Hematopoietic multipotent progenitor cell treated with erythropoietin and hydrocortisone succinate and interleukin-3 and kit ligand, for 15 days (in vitro differentiated cells): ENCODE measurements at places on chromosomes 6 and 20.

- DNase-seq, result no peak
Observed at GRCh38 chr6:110828396-110828795, 13.1 kb upstream of the CDK19 start.

DNA sequence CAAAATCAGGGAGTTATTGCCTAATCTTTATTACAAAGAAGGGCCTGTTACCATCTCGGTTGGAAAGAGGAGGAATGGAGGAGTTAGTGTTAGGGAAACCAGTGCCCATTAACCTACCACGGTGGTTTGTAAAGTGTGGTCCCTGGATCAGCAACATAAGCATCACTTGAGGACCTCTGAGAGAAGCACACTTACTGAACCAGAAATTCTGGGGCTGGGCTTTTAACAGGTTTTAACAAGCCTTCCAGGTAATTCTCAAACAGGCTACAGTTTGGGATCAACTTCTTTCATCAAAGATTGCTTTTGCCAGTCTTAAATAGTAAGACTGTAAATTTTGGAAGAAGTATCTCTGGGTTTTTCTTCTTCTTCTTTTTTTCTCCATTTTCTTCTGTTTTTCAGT, 329.5 kb upstream of the JAG1 start:
- DNase-seq, result no peak

- no peak for DNase-seq
Observed at GRCh38 chr20:21577551-21577950, 63.7 kb upstream of the NKX2-2 start.

- no peak for DNase-seq
Observed at GRCh38 chr6:55568808-55569439, 10.1 kb downstream of the HMGCLL1 start.

GRCh38 chr6:152273638-152274037, 363.5 kb downstream of the SYNE1 start:
- no peak for DNase-seq

DNA sequence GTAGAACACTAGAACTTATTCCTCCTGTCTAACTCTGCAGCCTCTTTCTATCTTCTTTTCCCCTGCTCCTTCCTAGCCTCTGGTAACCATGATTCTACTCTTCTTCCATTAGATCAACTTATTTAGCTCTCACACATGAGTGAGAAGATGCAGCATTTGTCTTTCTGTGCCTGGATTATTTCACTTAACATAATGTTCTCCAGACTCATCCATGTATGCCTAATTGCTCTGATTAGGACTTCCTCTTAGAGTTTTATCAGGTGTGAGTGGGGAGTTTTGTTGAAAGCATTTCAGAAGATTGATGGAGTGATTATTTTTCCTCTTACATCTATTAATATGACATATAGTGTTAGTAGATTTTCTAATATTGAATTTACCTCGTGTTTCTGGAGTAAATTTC, 140.4 kb downstream of the CDKAL1 start:
- no peak for DNase-seq

GRCh38 chr6:143961066-143961465, 47.0 kb downstream of the PLAGL1 start:
- no peak for DNase-seq

DNA sequence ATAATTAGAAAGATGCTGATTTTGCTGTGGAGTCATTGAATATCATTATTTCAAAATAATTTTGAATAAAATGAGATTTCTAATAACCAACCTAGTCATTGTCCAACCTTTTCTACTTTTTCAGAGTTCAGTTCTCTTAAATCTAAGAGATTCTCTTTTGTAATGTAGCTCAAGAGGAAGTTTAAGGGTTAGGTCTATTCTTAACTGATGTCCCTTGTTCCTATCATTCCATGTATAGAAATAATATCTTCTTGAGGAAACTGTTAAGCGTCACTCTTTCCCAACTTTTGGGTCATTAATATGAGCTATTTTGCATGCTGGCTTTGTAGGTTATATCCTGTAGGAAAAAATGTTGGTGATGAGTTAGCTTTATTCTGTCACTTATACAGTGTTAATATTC, 27.0 kb downstream of the RNF144B start:
- DNase-seq, result no peak

GRCh38 chr6:35305117-35305516, 7.5 kb downstream of the DEF6 start:
- no peak for DNase-seq

- DNase-seq, result no peak
Observed at GRCh38 chr20:51985013-51985415, 182.7 kb upstream of the SALL4 start.

DNA sequence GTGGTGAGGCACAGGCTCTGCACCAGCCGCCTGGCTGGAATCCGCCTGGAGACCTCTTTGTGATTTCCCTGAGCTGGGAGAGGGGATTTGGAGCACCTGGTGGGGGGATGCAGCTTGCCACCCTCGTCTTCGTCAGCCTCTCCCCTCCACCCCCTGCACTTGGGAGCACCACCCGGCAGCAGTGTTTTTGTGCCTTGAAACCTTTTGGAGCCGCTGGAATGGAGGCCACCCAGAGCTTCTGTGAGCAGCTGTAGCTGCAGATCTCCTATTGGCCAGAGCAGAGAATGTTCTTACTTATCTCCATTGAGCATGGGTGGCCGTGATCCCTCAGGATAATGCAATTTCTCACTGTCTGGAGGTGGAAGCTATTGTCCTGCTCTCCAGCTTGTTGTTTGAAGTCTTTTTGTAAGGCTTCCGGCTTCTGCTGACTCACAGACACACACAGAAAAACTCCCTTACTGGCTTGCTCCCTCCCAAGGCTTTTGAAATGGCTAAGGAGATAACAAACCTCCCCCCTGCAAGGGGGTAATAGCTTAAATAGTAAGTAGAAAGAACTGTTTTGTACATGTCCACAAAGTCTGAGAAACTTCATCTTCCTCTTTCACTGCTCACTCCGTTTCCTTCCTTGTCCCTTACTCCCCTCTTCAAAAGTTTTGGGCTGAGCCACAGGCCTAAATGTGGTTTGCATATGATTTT, 271.2 kb downstream of the PRL start:
- no peak for DNase-seq

- DNase-seq, result no peak
Observed at GRCh38 chr6:33418690-33419291, 884 bp upstream of the CUTA start.

DNA sequence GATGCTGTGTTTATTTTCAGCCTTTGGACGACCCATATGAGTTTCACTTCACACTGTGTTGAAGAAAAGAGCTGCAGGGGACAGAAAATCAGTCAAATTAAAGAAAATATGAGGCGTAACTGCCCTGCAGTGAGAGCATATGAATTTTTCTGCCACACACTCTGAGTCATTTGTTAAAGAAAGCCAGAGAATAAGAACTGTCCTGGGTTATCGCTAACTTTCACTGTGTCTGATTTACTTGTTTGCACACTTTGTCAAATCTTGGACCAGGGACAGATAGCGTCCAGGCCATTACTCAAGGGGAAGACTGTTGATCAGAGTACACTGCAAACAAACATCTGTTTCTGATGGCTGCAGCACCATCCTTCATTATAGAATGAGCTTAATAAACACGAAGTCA, 126.8 kb upstream of the AGPAT4 start:
- DNase-seq, result no peak

GRCh38 chr6:40817369-40817768, 221.7 kb downstream of the UNC5CL start:
- no peak for DNase-seq

- peak; percentile 79 for DNase-seq
Observed at GRCh38 chr6:13406781-13407180, 78.4 kb upstream of the TBC1D7 start.

- DNase-seq, result peak; percentile 8
Observed at GRCh38 chr20:62477669-62478455, 2.1 kb upstream of the GATA5 start.

GRCh38 chr6:71248306-71248765, 40.3 kb upstream of the OGFRL1 start:
- no peak for DNase-seq

GRCh38 chr6:144013486-144013909, 5.4 kb upstream of the PLAGL1 start:
- peak; percentile 69 for DNase-seq

GRCh38 chr6:91705646-91706045, 1118.8 kb upstream of the MAP3K7 start:
- no peak for DNase-seq

- DNase-seq, result no peak
Observed at GRCh38 chr20:62838128-62838891, 21.5 kb downstream of the COL9A3 start.

- no peak for DNase-seq
Observed at GRCh38 chr20:51562332-51563173, 20.0 kb upstream of the NFATC2 start.

GRCh38 chr6:16619777-16620176, 141.5 kb downstream of the ATXN1 start:
- no peak for DNase-seq

- DNase-seq, result no peak
Observed at GRCh38 chr20:43827940-43828562, 86.6 kb upstream of the TOX2 start.

- DNase-seq, result no peak
Observed at GRCh38 chr6:5995949-5996713, 10.6 kb downstream of the NRN1 start.

- no peak for DNase-seq
Observed at GRCh38 chr6:58198301-58198700, 880.9 kb downstream of the PRIM2 start.

- DNase-seq, result no peak
Observed at GRCh38 chr6:111812060-111813038, 60.9 kb downstream of the FYN start.

GRCh38 chr6:3423439-3424184, 33.2 kb downstream of the SLC22A23 start:
- DNase-seq, result no peak

- DNase-seq, result no peak
Observed at GRCh38 chr6:31070711-31071197, 41.6 kb downstream of the C6orf15 start.

DNA sequence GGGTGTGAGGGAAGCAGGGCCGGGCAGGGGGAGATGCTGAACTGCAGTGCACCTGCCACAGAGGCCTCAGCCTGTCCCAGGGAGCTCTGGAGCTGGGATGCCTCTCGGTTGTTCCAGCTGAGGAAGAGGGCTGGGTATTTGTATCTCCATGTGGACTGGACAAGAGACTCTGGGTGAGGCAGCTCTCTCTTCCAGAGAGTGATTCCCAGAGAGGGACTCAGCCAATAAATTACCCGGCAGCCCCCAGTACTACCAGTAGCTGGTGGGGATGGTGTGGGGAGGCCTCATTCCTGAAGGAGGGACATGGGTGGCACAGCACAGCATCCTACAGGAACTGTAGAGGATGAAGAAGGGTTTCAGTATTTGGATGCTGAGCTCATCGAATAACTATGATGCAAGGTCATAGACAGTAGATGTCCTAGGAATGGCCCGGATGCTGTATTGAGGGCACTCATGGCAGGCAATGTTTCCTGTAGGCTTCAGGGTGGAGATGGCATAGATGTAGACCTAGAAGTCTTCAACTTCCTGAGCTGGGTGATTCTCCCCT, 1.4 kb downstream of the FGD2 start:
- no peak for DNase-seq

- no peak for DNase-seq
Observed at GRCh38 chr6:136127873-136128272, 122.2 kb downstream of the MTFR2 start.

DNA sequence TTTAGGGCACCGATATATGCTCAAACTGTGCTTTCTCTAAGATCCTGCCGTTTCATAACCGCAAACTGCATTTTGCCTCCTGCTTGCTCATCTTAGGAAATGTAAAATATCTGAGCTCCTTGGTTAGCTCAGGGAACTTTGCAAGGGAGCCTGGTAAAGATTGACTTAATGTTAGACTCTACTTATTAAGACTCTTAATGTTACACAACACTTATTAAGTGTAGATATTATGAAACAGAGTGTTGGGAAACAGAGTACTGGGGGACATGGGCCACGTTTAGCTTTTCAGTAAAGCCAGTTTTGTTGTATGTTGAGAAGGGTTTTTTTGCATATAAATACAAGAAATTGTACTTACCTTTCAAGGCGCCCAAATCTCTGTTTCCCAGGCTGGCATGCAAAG, 1.9 kb downstream of the LTV1 start:
- no peak for DNase-seq

- no peak for DNase-seq
Observed at GRCh38 chr6:73233048-73233447, 7.8 kb upstream of the KHDC1L start.

DNA sequence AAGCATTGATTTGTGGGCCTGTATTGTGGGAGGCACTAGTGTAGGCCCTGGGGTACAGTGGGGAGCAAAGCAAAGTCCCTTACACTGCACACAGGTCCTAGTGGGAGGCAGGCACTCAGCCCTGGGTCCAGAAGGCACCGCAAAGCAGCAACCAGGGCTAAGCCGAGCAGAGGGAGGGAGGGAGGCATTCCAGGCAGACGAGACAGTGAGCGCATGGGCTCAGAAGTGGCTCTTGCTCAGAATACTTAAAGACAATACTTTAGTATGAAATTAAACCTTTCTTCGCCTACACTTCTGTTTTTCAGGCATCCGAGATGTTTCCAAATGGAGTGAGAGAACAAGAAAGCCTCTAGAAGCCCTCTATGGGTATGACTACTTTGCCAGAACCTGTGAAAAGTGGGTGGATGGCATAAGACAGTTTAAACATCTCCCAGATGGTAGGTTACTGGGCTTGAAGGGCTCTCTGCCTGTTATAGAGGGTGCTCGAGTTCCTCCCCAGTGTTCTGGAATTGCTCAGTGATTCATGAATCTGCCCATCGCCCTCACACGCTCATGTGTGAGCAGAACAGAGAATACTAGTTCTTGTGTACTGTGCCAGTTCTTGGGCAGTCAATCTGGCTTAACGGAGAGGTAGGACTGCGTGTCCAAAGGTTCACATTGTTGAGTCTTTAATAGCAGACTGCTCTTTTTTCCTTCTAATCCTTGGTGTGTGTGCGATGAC, 18.7 kb downstream of the BPHL start:
- DNase-seq, result no peak

DNA sequence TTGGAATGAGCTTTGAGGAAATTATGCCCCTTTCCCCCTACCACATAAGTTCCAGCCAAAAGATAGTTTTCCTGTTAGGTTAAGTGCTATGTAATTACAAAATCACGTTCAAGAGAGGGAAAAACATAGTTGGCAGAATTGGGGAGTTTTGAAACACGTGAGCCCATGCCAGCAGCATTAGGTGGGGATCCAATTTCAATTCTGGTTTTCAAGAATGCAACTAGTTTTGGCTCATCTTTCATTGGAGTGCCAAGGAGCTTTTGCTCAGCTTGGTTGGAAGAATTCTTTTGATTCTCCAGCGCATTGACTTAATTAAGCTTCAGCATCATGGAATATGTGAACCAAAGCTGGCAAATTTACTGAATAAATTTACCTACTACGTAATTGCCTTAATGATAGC, 95.9 kb downstream of the SAMD5 start:
- no peak for DNase-seq

GRCh38 chr20:19041787-19042186, 170.7 kb upstream of the SLC24A3 start:
- no peak for DNase-seq

- no peak for DNase-seq
Observed at GRCh38 chr20:25019381-25020155, 27.0 kb upstream of the APMAP start.

GRCh38 chr20:62918147-62918546, 8.2 kb downstream of the DIDO1 start:
- DNase-seq, result no peak

- no peak for DNase-seq
Observed at GRCh38 chr6:107535626-107536025, 45.7 kb downstream of the SOBP start.
